ENCODE measurements at places on chromosomes 6 and 20. TPM values are rescaled to one million over a fixed set of nuclear protein-coding genes. Genes with fewer than 3 reads are reported as not detected.

DNA sequence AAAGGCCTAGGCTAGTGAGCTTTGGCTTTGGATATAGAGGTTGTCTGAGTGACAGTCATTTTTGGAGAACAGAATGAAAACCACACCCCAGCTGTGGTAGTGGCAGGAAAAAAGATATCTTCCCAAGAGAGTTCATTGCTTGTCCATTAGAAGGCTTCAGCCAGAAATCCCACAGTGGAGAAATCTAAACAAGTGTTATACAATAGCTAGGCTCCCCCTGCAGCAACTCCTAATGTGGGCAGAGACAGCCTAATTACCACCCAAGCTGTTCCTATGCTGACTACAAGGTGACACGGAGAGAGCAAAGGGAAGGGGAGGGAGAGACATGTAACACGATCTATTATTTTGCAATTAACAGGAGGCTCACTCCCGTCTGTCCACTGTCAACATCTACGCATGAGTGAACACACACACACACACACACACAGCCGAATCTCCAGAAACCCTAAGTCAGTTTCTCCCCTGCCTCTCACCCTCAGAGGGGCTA, 147.5 kb upstream of the TCF21 start:
- no peaks in the 10 kb centered on the region for H3K36me3 ChIP-seq
- no peak overlapping the region for H3K27ac ChIP-seq
- H3K27me3 ChIP-seq: no peaks in the 10 kb centered on the region
- H3K4me1 ChIP-seq: no peaks in the 10 kb centered on the region
- no peak overlapping the region for H3K4me3 ChIP-seq

GRCh38 chr20:3204124-3204794, at the start of gene DDRGK1:
Gene DDRGK1 (minus strand): TSS chr20:3204682. CDS start chr20:3204627, 55 bp downstream.
- H3K4me1 ChIP-seq: peaks cover 10% of the 10 kb centered on the region
- no peaks in the 10 kb centered on the region for H3K27me3 ChIP-seq
- H3K36me3 ChIP-seq: peaks cover 11% of the 10 kb centered on the region
- peak within 1 kb of the TSS; percentile 88 for H3K27ac ChIP-seq

BCLAF1 gene
- total RNA-seq: 78.0 TPM

- H3K36me3 ChIP-seq: no peaks in the 10 kb centered on the region
- H3K4me3 ChIP-seq: no peak overlapping the region
- no peak overlapping the region for H3K27ac ChIP-seq
- H3K4me1 ChIP-seq: peaks cover 11% of the 10 kb centered on the region
- DNase-seq: no peak
- H3K27me3 ChIP-seq: peaks cover 19% of the 10 kb centered on the region
These were observed 4.9 kb upstream of the PTK6 start for GRCh38 chr20:63542031-63542559.

DNA sequence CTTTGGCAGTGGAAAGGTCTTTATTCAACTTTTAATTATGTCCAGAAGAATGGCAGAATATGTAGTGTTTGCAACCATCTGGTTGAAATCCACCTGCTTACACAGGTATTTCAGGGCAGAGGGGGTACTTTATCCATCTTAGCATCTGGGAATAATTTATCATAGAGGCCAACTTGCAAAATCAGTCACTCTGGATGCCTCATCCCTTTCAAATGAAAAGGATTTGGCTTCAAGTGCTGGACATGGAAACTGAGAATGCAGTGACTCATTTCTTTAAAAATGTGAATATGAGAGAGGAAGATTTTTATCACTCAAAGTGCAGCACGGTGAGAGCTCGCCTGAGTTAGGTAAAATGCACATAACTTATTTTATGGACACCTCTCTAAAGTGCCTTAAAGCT, 758.3 kb downstream of the KIF16B start:
- no peak overlapping the region for H3K27ac ChIP-seq
- H3K4me3 ChIP-seq: no peak overlapping the region
- no peak for DNase-seq
- no peaks in the 10 kb centered on the region for H3K27me3 ChIP-seq
- no peaks in the 10 kb centered on the region for H3K36me3 ChIP-seq

GRCh38 chr6:21182589-21182988, 411.0 kb upstream of the SOX4 start:
- no peak overlapping the region for H3K27ac ChIP-seq
- no peak overlapping the region for H3K4me3 ChIP-seq
- H3K27me3 ChIP-seq: no peaks in the 10 kb centered on the region
- peaks cover 1% of the 10 kb centered on the region for H3K4me1 ChIP-seq
- H3K36me3 ChIP-seq: no peaks in the 10 kb centered on the region

DEFB121 gene
- total RNA-seq: not detected

DNA sequence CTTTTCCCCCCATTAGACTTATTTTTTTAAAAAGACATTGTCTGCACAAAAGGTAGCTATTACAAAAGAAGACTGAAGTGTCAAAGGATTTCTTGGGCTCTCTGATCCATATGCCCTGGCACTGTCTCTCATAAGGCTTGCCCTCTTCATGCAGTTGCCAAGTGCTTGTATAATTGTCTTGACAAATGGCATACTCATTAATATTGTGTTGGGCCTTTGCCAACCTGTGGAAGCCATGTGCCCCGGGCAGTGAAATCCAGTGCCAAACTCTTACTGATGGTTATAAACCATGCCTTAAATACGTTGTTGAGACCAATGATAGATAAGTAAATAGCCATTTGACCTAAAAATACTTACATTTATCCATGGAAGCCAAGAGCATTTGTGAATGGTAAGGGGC, 98.1 kb downstream of the FARS2 start:
- no peaks in the 10 kb centered on the region for H3K4me1 ChIP-seq
- no peak overlapping the region for H3K27ac ChIP-seq
- H3K4me3 ChIP-seq: no peak overlapping the region

NEU1 gene
- 33.7 TPM for total RNA-seq

DNA sequence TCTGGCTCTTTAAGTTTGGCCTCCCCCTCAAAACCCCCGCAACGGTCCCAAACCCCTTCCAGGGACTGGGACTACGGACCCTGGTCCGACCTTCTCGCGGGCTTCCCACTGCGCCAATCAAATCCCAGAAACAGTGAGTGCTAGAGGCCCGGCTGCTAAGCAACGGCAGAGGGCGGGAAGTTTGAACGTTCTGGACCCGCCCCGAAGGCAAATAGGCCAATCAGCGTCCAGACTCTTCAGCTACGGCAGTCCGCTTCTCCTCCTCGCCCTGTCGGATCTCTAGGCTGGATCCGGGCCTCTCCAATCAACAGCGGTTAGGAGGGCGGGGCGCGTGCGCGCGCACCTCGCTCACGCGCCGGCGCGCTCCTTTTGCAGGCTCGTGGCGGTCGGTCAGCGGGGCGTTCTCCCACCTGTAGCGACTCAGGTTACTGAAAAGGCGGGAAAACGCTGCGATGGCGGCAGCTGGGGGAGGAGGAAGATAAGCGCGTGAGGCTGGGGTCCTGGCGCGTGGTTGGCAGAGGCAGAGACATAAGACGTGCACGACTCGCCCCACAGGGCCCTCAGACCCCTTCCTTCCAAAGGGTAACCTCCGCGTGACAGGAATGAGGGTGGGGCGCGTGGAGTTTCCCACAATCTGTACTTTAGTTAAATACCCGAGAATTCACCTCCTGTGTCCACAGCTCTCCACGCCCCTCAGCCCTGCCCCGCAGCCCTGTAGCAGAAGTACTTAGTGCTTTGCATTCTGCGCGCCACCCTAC, at the start of gene MSH5:
MSH5 (plus strand) TSS at position 367 of the 758 bp plus-strand sequence. CDS start 462 bp downstream, outside the sequence.
- H3K27ac ChIP-seq: peak within 1 kb of the TSS; percentile 74
- no peaks in the 10 kb centered on the region for H3K4me1 ChIP-seq
- H3K4me3 ChIP-seq: peak within 1 kb of the TSS; percentile 66
- DNase-seq: peak; percentile 100

DNA sequence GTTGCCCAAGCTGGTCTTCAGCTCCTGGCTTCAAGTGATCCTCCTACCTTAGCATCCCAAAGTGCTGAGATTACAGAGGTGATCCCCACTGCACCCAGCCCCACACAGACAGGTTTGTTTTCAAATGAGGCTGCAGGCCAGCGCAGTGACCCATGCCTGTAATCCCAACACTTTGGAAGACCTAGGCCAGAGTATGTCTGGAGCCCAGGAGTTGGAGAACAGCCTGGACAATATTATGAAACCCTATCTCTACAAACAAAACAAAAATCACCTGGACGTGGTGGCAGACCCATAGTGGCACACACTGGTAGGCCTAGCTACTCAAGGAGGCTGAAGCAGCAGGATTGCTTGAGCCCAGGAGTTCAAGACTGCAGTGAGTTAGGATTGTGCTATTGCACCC, 8.0 kb upstream of the HMGN4 start:
- H3K27me3 ChIP-seq: no peaks in the 10 kb centered on the region
- no peaks in the 10 kb centered on the region for H3K36me3 ChIP-seq
- DNase-seq: no peak
- peaks cover 8% of the 10 kb centered on the region for H3K4me1 ChIP-seq
- H3K27ac ChIP-seq: no peak overlapping the region
